ENCODE measurements at places on chromosomes 16 and 17.

DNA sequence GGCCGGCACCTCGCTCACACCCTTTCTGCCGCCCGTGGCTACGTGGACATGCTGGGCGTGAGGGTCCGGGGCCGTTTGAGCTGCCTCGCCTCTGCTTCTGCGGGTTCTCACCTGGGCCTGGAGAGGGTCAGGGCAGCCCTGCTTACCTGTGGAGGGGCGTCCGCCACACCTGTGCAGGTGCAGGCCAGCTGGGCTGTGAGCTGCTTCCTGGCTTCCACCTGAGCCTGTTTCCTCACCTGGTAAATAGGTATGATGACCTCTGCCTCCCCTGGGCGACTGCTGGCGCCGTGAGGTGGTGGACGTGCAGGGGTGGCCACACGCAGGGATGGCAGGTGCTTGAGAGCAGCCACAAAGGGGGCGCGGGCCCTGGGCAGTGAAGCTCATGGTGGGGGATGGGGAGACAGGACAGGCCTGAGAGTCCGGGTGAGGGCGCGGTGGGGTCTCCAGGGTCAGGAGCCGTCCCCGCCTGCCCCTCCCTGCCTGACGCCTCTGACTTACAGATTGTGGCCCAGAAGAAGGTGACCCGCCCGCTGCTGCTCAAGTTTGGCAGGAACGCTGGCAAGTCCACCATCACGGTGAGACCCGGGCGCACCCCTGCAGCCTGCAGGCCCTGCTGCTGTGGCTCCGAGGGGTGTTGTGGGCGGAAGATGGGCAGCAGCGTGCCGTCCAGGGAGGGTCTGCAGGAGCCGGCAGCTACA is 7.8 kb downstream of the CPNE7 start:
- DNase-seq = no peak

DNA sequence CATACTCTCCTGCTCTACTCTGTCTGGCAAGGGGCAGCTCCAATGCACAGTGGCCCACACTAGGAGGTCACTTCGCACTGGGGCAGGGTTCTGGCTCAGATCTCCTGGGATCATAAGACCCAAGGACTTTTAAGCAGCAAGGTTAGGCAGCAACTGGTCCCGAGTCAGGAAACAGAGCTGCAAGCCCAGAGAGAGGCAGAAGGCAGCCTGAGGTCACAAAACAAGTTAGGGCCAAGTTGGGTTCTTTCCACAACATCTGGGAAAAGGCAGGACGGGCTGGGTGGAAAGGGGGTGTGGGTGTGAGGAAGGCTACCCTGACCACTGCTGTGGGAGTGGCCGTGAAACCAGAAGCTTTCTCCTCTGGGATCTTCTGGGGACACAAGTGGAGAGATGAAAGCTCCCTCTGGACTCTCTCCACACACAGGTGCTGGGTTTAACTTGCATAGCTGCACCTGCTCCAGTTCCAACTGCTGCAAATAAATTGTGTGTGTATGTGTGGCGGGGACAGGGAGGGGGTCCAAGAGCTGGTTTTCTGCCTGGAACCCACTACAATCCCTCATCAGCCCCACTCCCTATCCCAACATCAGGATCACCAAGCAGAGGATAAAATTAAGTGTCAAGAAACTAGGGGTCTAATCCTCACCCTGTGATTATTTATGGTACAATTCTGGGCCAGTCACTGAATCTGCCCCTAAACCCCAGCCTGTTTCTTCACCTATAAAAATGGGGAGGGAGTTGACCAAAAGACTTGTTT is 8.0 kb upstream of the TSPOAP1 start:
- no peak for DNase-seq

- no peak for DNase-seq
Observed at GRCh38 chr17:57463103-57463885, 207.0 kb downstream of the MSI2 start.

- no peak for DNase-seq
Observed at GRCh38 chr17:27817731-27818130, 17.4 kb upstream of the NOS2 start.

DNA sequence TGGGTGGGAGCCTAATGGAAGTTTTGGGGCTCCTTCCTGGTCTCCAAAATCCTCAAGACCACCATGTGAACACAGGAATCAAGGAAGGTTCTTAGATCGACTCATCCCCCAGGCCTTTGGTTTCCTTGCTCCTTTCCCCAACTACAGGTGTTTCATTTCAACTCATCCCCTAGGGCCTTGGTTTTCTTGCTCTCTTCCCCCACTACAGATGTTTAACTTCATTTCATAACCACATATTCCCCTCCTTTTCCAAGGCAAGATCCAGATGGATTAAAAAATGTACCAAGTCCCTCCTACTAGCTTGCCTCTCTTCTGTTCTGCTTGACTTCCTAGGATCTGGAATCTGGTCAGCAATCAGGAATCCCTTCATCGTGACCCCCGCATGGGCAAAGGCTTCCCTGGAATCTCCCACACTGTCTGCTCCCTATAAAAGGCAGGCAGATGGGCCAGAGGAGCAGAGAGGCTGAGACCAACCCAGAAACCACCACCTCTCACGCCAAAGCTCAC is at the start of gene CCL11:
CCL11 (plus strand) TSS at position 457 of the 507 bp plus-strand sequence. CDS start 67 bp downstream, outside the sequence.
- no peak for DNase-seq

DNA sequence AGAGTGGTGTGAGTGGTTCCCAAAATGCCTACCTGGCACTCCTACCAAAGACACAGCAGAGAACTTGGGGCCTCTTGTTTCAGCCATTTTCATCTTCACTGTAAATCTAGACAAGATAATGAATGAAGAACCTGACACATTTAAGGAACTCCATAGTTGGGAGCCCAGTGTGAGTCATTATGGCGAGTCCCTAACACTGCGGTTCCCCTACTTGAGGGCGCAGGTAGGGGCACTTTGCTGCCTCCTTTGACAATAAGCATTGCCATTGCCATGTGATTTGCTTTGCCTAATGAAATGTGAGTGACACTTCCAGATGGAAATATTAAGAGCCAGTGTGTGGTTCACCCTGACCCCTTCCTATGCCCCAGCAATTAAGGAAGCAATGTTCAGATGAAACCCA is 517.6 kb downstream of the MAF start:
- DNase-seq = no peak

GRCh38 chr17:6140728-6141330 is 70.7 kb downstream of the WSCD1 start:
- no peak for DNase-seq

GRCh38 chr17:48678141-48678971 is 44.0 kb downstream of the PRAC1 start:
- no peak for DNase-seq

GRCh38 chr16:75996491-75996890 is 270.2 kb upstream of the CPHXL start:
- DNase-seq = no peak

DNA sequence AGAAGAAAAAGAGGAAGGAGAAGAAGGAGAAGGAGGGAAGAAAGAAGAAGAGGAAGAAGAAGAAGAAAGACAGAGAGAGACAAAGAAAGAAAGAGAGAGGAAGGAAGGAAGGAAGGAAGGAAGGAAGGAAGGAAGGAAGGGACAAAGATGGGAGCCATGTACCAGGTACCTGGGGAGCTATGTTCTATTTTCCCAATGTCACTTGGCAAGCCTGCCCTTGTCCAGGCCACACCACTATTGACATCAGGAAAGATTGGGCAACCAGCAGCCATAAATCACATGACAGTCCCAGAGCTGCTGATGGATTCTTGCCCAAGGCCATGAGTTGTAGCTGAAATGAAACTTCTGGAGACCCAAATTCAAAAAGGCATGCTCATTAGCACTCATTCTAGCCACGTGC is 2.7 kb upstream of the CES1 start:
- no peak for DNase-seq

DNA sequence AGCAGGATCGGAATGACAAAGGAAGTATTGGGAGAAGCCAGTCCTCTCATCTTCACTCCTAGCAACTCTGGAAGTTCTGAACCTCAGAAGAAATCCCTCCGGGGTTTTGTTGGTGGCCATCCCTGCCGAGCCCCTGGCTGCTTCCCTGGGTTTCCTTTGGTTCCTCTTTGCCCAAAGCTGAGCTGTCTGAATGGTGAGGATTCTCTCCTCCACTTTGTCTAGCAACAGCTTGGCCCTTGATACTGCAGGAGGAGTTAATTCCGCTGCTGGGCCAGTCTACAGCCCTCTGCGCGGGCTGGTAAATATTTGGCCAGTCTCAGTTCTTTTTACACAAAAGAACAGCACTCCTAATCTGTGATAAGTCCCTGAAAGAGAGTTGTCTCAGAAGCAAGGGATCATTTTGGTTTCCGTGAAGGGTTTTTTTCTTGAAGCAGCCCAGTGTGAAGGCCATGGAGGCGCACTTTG is 170.9 kb downstream of the RAB11FIP4 start:
- no peak for DNase-seq

GRCh38 chr16:72073560-72074230 is 10.7 kb downstream of the HPR start:
- DNase-seq = no peak

GRCh38 chr17:19397556-19398041 is 10.6 kb upstream of the MFAP4 start:
- no peak for DNase-seq

DNA sequence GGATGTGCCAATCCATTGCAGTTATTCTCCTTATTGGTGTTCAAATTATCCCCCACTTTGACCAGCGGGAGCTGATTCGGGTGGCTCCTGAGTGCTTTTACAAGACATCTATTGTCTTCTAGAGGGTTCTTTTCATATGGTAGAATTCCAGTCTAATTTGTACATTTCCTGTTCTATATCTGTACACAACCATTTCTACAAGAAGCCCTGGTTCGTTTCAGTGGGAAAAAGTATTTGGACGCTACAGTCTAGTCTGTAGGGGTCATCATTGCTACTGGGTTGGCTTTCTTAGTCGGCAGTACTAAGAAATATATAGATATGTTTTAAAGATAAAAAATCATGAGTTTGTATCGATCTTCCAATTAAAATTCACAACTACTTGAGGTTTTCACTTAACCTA is 262.6 kb downstream of the MAP2K6 start:
- DNase-seq = no peak

- DNase-seq = no peak
Observed at GRCh38 chr16:47477679-47478078, 16.5 kb downstream of the PHKB start.

- no peak for DNase-seq
Observed at GRCh38 chr17:58019521-58019920, 12.5 kb upstream of the SRSF1 start.

DNA sequence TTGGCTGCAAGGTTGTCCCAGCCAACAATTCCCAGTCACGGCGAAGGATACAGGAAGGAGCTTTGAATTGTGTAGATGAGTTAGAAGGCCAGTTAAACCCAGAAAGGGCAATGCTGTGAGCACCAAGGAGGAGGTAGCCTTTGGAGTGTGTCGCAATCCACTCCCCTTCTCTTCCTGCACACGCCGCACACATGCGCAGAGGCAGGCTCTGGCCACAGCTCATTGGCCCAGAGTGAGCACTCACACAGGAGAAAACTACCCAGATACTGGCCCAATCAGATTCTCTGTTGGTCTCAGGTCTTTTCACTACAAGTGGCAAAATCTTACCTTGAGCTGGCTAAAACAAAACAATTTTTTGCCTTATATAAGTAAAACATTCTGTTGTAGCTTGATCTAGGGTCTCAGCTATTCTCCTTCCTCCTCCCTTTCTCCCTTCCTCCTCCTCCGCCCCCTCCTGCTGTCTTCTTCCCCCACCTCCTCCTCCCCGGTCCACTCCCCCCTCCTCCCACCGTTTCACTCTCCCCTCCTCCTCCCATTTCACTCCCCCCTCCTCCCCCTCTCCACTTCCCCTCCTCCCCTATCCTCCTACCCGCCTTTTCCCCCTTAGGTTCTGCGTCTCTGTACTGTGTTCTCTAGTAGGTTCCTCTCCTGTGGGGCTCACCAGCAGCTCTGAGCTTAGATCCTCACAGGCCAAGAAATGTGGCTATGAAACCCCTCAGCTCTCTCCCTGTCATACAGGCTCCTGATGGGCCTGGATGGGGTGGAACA is 344.9 kb downstream of the CPPED1 start:
- no peak for DNase-seq

GRCh38 chr16:81492311-81492761 is 47.7 kb downstream of the CMIP start:
- DNase-seq = no peak

DNA sequence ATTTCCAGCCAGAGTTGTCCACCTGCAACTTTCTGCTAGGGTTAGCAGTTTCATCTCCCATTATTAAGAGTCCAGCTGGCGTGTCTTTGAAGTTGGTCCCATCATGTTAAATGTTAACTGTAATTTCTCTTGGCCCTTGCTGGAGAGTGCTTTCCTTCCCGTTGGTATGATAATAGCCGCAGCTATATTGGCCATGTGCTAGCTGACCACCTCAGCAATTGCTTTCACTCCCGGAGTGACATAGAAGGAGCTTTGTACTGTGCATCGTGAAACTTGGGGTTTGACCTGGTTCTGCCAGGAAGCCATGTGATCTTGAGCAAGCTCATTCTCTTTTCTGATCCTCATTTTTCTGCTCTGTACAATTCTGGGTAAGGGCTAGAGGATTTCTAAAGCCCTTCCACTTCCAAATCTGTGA is 81.0 kb upstream of the TBX2 start:
- DNase-seq = no peak

DNA sequence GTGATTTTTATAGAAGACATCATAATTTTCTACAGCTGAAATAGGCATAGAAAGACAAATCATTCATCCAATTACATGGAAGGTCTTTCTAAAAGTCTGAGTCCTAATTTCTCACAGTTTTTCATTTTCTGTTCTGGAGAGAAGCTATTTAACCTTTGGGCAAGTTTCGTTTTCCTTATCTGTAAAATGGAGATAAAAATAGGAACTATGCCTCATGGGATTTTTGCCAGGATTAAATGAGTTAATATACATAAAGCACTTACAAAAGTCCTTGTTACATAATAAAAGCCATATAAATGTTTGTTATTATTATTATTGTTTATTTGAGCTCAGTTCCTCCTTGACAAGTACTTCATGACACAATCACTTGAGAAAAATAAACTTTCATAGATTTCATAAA is 121.4 kb downstream of the SKAP1 start:
- DNase-seq = no peak

- DNase-seq = no peak
Observed at GRCh38 chr16:3032624-3033023, 4.1 kb downstream of the BICDL2 start.

GRCh38 chr17:48627118-48627597 is 1.0 kb upstream of the HOXB9 start:
- no peak for DNase-seq

- DNase-seq = no peak
Observed at GRCh38 chr17:72775237-72775636, 317.3 kb downstream of the SLC39A11 start.

Measured in NCI-H187 treated with DMSO at 0.1 percent for 48 hours (cell line).